ENCODE measurements at places on chromosomes 13 and 19.

DNA sequence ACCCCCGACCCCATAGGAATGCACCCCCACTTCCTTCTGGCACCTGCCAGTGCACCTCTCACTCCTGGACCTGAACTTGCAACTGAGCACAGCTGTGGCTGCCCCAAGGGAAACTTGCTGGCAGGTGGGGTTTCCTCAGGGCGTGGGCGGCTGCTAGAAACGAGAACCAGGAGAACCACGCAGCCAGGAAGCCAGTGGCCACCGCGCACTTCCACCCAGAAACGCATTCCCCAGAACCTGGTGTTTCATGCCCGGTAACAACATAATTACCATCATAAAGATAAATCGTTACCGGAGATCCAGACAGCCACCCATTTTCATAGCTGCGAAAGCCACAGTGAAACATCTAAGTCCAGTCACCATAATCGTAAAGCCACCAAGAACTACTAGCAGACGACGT lies 75.2 kb upstream of the C13orf46 start:
- H3K4me3 ChIP-seq: peak overlapping the region; percentile 68
- H3K27ac ChIP-seq: peak overlapping the region; percentile 53
- no peaks in the 10 kb centered on the region for H3K27me3 ChIP-seq
- peak; percentile 73 for DNase-seq

GRCh38 chr19:495402-496111 lies 729 bp upstream of the MADCAM1 start:
- no peaks in the 10 kb centered on the region for H3K4me1 ChIP-seq
- H3K36me3 ChIP-seq: peaks cover 1% of the 10 kb centered on the region
- DNase-seq: peak; percentile 87
- no peak overlapping the region for H3K27ac ChIP-seq
- H3K27me3 ChIP-seq: peaks cover 17% of the 10 kb centered on the region

- H3K4me3 ChIP-seq: no peak overlapping the region
- peaks cover 41% of the 10 kb centered on the region for H3K36me3 ChIP-seq
- no peaks in the 10 kb centered on the region for H3K4me1 ChIP-seq
These were observed 8.3 kb upstream of the ZNF254 start for GRCh38 chr19:24078680-24079079.

DNA sequence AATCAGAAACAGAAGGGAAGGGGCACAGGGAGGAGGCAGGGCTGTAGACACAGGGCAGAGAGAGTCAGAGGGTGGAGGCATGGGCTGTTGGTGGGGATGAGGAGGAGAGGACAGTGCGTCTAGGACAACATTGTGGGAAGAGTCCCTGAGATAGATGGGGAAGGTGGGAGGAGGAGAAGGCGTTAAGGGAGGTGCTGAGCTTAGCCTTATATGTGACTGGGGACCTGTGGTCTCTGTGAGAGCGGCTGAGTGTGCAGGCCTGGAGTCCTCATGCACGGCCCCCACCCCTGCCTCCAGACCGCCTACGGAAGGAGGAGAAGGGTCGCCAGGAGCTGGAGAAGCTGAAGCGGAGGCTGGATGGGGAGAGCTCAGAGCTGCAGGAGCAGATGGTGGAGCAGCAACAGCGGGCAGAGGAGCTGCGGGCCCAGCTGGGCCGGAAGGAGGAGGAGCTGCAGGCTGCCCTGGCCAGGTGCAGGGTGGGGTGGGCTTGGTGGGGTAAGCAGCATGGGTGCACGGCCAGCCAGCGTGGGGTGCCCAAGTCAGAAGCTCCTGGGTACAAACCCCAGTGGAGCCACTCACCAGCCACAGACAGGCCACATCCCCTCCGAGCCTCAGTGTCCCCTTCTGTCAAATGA lies 56.8 kb downstream of the KCNC3 start:
- DNase-seq: no peak
- H3K27me3 ChIP-seq: no peaks in the 10 kb centered on the region
- H3K27ac ChIP-seq: no peak overlapping the region
- H3K4me1 ChIP-seq: no peaks in the 10 kb centered on the region

DNA sequence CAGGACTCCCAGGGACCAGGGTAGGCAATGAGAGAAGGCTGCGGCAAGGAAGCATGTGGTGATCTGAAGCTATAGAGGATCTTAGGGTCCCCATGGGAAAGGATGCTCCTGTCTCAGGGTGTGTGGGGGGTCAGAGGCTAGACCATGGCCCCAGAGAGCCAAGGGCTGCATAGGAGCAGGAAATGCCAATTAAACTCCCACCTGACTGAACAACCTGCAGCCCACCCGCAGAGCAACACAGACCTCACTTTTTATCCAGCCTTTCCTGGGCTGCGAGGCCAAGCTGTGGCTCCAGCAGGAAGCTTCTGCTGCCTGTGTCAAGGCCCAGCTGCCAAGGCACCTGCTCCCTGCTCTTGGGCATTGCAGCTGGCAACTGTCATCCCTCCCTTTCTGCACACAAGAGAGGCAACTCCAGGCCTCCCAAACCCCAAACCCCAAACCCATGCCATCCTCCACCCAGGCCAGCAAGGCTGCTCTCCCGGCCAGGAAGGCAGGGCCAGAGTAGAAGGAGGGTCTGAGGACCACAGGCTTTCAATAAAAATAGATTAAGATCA lies 290.1 kb downstream of the FOXO1 start:
- no peaks in the 10 kb centered on the region for H3K27me3 ChIP-seq
- H3K4me1 ChIP-seq: peaks cover 26% of the 10 kb centered on the region
- no peak overlapping the region for H3K4me3 ChIP-seq
- H3K27ac ChIP-seq: no peak overlapping the region

DNA sequence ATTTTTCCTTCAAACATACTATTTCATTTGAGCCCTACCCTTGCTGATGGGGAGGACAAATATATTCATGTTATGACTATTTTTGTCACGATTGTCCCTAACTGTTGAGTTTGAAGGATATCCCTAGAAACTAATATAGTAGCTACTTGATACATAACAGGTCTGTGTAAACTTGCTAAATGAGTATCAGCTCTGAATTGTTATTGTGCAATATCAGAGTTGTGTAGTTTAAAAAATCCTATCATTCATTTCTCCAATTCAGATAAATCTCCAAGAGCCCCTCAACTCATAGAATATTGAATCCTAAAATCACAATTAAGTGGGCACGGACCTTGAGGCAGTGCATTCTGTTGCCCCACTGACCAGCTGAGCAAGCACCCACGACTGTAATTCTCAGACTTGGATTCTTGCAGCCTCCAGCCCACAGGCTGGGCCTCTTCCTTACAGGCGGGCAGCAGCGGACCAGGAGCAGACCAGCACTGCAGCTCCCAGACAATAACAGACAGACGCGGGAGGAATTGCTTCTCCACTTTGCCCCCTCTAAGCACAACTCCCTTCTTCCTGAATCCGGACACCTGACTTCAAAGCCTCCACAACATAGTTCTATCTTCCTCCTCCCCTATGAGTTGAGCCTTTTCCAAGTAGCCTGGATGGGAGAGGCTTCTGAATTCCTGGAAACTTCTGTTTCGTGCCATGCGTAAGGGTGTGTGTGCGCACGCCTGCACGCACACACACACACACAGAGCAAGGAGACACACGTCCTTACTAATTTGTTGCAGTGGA lies 337.6 kb upstream of the ARGLU1 start:
- no peaks in the 10 kb centered on the region for H3K27me3 ChIP-seq
- H3K4me1 ChIP-seq: no peaks in the 10 kb centered on the region
- no peak for DNase-seq

- no peak for DNase-seq
- H3K4me1 ChIP-seq: peaks cover 7% of the 10 kb centered on the region
- no peak overlapping the region for H3K27ac ChIP-seq
- H3K27me3 ChIP-seq: no peaks in the 10 kb centered on the region
- peaks cover 37% of the 10 kb centered on the region for H3K36me3 ChIP-seq
These were observed 5.5 kb downstream of the GCDH start for GRCh38 chr19:12896460-12896859.

- no peaks in the 10 kb centered on the region for H3K36me3 ChIP-seq
- H3K27ac ChIP-seq: no peak overlapping the region
- H3K4me1 ChIP-seq: no peaks in the 10 kb centered on the region
- H3K4me3 ChIP-seq: no peak overlapping the region
- no peak for DNase-seq
These were observed 29.1 kb upstream of the TSC22D1 start for GRCh38 chr13:44605275-44605674.

- H3K4me1 ChIP-seq: peaks cover 4% of the 10 kb centered on the region
- H3K27me3 ChIP-seq: peaks cover 6% of the 10 kb centered on the region
- no peak overlapping the region for H3K27ac ChIP-seq
- DNase-seq: no peak
These were observed 4.9 kb upstream of the PTBP1 start for GRCh38 chr19:792306-792885.

DNA sequence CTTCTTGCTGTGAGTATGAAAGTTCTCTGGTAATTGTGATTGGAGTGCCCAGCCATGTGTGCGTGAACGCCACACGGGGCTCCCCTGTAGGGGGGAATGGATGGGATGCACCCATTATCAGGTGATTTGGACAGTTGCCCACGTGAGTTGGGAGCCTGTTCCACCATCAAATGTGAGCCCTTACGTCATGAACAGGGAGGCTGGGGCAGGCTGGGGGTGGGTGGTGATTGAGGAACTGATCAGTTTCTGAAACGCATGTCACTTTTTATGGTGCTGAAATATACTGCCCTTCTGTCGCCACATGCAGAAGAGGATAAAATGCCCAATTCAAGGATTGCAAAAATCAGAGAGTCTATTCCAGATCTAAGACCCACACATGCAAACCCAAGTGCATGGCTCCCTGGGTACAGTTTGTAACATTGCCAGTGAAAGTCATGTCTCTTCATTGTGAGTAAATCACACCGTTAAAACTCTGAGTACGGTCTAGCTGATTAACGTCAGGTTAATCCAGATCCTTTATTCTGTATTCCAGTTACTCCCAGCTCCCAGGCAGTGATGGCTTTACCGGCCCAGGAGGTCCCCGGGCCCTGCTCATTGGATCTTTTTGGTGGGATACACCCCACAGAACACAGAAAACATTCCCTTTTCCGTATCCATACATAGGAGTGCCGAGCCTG lies 90.2 kb downstream of the RAB20 start:
- no peaks in the 10 kb centered on the region for H3K36me3 ChIP-seq
- no peak for DNase-seq
- peaks cover 3% of the 10 kb centered on the region for H3K4me1 ChIP-seq
- H3K27ac ChIP-seq: peak overlapping the region; percentile 48
- no peak overlapping the region for H3K4me3 ChIP-seq
- peaks cover 9% of the 10 kb centered on the region for H3K27me3 ChIP-seq

- H3K27ac ChIP-seq: peak overlapping the region; percentile 94
- H3K36me3 ChIP-seq: peaks cover 1% of the 10 kb centered on the region
- no peak for DNase-seq
- peaks cover 19% of the 10 kb centered on the region for H3K4me1 ChIP-seq
- H3K4me3 ChIP-seq: peak overlapping the region; percentile 85
These were observed 24.6 kb upstream of the ZNF846 start for GRCh38 chr19:9793071-9793591.

GRCh38 chr19:34310494-34310981 lies 54.5 kb upstream of the GPI start:
- no peak for DNase-seq
- H3K4me1 ChIP-seq: peaks cover 11% of the 10 kb centered on the region
- no peak overlapping the region for H3K4me3 ChIP-seq
- H3K27ac ChIP-seq: no peak overlapping the region

GRCh38 chr13:105333416-105333815 lies 1202.0 kb downstream of the EFNB2 start:
- no peak overlapping the region for H3K27ac ChIP-seq
- no peaks in the 10 kb centered on the region for H3K36me3 ChIP-seq
- H3K27me3 ChIP-seq: no peaks in the 10 kb centered on the region
- no peak overlapping the region for H3K4me3 ChIP-seq
- no peak for DNase-seq
- H3K4me1 ChIP-seq: no peaks in the 10 kb centered on the region

GRCh38 chr19:850221-850978 lies 1.7 kb upstream of the ELANE start:
- no peaks in the 10 kb centered on the region for H3K36me3 ChIP-seq
- no peak for DNase-seq
- H3K4me1 ChIP-seq: peaks cover 3% of the 10 kb centered on the region
- no peak overlapping the region for H3K27ac ChIP-seq
- H3K4me3 ChIP-seq: no peak overlapping the region
- H3K27me3 ChIP-seq: peaks cover 16% of the 10 kb centered on the region

- H3K27me3 ChIP-seq: peaks cover 11% of the 10 kb centered on the region
- peaks cover 7% of the 10 kb centered on the region for H3K36me3 ChIP-seq
- peaks cover 3% of the 10 kb centered on the region for H3K4me1 ChIP-seq
- H3K27ac ChIP-seq: no peak overlapping the region
- DNase-seq: no peak
These were observed 29.1 kb downstream of the SHISA2 start for GRCh38 chr13:26022538-26023292.

DNA sequence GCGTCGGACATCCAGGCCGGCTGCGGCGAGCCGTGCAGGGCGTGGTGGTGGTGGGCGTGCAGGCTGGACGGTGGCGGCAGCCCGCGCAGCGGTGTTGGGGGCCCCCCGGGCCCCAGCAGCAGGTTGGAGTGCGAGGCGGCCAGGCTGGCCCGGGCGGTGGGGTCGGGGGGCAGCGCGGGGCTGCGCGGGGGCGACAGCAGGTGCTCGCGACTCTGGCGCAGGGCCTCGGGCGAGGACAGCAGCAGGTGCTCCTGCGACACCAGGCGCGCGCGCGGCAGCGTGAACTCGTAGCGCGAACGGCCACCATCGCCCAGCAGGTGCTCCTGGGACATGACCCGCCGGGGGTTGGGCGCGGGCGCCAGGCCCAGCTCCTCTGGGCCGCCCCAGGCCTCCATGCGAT lies 9.8 kb downstream of the SHISA7 start:
- H3K27ac ChIP-seq: no peak overlapping the region
- no peaks in the 10 kb centered on the region for H3K36me3 ChIP-seq
- H3K4me3 ChIP-seq: no peak overlapping the region
- peaks cover 2% of the 10 kb centered on the region for H3K4me1 ChIP-seq

DNA sequence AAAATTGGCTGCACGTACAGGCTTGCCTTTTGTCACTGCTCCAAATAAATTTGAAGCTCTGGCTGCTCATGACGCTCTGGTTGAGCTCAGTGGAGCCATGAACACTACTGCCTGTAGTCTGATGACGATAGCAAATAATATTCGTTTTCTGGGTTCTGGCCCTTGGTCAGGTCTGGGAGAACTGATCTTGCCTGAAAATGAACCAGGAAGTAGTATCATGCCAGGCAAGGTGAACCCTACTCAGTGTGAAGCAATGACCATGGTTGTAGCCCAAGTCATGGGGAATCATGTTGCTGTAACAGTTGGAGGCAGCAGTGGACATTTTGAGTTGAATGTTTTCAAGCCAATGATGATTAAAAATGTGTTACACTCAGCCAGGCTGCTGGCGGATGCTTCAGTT lies 16.1 kb upstream of the AKAP11 start:
- DNase-seq: no peak
- no peaks in the 10 kb centered on the region for H3K36me3 ChIP-seq
- peaks cover 11% of the 10 kb centered on the region for H3K27me3 ChIP-seq
- no peak overlapping the region for H3K4me3 ChIP-seq
- H3K4me1 ChIP-seq: peaks cover 9% of the 10 kb centered on the region
